Hematopoietic multipotent progenitor cell treated with erythropoietin and hydrocortisone succinate and interleukin-3 and kit ligand, for 15 days (in vitro differentiated cells): ENCODE measurements at places on chromosomes 13 and 19.

DNA sequence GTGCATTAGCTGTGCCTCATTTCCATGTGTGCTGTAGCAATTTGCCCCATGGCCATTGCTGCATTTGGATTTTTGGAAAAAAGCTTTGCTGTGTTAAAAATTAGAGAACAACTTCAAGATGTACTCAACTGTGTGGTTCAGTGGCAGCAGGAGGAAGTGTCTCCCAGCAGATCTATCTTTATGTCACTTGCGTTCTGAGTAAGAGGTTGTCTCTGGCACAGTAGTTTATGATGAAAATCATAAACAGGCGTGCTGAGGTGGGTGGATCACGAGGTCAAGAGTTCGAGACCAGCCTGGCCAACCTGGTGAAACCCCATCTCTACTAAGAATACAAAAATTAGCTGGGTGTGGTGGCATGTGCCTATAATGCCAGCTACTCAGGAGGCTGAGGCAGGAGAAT is 29.0 kb upstream of the RNF17 start:
- DNase-seq = no peak

DNA sequence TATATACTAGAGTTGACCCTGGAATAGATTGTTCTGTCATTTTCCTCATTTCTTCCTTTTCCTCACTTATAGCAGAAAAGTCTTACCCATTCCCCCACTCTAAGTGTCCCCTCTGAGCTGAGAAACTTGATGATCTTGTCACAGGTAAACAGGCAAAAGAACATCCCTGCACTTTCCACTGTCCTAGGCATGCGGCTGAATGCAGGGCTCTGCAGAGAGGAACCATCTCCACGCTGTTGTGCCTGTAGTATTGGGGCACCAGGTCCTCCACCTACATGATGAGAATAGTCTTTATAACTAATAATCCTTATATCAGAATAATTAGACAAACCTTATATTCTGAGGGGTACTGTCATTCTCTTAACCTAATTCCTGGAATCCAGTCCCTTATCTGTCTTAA is 211.3 kb downstream of the RBM26 start:
- no peak for DNase-seq

DNA sequence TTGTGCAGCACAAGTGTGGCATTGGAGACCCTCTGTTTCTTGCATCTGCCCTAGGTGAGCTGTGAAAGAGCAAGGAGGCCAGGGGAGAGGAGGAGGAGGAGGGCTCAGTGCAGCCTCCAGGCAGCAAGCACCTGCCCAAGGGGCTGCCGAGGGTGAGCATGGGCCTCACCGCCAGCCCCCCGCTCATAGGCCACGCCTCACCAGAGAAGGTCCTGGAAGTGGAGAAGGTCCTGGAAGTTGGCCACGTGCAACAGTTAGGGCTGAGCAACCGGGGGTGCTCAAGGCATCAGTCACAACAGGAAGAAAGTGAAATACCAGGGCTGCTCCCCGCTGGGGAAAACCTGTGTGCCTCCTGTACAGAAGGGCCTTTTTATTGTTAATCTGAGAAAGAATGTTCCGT is 168.9 kb downstream of the TEX29 start:
- no peak for DNase-seq

GRCh38 chr19:46756544-46756888 is 10.3 kb upstream of the STRN4 start:
- no peak for DNase-seq

GRCh38 chr19:50233308-50233910 is 30.0 kb downstream of the MYH14 start:
- no peak for DNase-seq

- DNase-seq = peak; percentile 79
Observed at GRCh38 chr19:862581-863314, 3.3 kb downstream of the CFD start.

GRCh38 chr19:31255174-31255799 is 93.9 kb downstream of the TSHZ3 start:
- no peak for DNase-seq

GRCh38 chr19:47271949-47272348 is 2.7 kb upstream of the INAFM1 start:
- no peak for DNase-seq

DNA sequence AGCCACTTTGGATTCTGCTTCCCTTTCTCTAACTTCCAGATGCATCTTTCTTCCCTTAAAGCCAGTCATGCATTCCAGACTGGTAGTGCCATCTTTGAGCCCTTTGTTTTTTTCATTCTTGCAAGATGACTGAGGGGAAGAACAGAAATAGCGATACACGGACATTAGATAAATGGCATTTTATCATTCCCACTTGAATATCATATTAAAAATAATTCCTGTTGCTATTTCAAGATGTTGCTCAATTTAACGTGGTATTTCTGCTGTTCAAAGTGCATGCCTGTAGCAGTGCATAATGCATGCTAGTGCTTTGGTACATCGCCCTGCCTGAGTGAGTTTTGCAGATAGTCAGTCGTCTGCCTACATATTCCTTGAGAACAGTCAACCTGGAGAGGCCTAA is 140.6 kb upstream of the FRY start:
- DNase-seq = no peak

DNA sequence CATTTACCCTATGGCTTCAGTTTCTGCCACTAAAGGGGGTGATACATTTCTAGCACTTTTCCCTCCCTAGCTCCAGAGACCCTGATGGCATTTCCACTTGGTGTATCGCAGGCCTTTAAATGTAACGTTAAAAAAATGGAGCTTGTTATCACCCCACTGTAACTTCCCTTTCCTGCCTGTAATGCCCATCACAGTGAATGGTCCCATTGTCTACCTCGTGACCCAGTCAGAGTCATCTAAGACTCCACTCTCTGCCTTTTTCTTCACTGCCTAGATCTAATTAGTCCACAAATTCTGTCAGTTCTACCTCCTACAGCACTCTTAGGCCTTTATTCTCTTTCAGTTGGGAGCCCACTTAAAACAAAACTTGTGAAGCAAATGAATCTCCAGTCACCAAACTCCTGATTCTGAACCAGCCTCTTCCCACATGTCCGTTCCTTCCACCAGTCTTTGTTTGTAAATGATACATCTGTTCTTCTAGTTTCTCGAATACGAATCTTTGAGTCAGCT is 64.8 kb downstream of the NHLRC3 start:
- DNase-seq = no peak

DNA sequence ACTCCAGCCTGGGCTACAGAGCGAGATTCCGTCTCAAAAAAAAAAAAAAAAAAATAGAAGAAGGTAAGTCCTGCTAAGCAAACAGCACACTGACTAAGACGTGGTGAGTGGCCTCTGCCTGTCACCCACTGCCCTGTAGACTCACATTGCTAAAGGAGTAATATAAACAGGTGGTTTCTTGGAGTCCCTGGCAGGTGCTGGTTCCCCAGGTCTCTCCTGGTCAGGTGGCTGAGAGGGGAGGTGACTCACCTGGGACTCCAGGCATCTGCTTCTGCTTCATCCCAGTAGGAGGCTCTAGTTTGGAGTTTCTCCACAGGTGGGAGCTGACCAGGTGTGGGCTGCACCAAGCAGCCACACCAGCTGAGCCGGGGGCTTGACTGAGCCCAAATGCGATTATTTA is at the start of gene OR10H1:
TSS of gene OR10H1 (minus strand) at position 359 of the 400 bp plus-strand sequence. CDS start 7,627 bp downstream, outside the sequence.
- DNase-seq = no peak

DNA sequence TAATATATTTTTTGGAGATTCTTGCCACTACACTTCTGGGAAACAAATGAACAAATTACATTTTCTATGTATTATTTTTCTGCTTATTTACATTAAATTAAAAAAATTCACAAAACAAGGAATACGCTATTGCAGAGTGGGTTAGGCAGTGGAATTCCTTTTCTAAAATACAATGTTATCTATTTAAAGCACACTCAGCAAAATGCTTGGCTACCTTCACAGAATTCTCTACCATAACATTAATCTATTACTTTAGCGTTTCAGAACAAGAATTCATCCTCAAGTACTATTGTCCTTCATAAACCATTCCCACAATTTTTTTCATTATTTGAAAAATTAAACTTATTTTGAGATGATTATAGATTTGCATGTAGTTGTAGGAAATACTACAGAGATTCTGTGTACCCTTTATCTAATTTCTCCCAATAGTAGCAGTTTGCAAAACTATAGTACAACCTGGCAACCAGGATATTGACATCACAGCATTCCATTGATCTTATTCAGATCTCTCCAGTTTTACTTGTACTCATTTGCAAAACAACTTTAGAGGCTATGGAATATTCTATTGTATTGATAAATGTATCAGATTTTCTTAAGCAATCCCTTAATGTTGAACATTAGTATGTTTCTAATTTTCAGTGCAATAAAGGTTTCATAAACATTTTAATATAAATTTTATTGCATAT is 120.9 kb downstream of the DLEU7 start:
- no peak for DNase-seq

DNA sequence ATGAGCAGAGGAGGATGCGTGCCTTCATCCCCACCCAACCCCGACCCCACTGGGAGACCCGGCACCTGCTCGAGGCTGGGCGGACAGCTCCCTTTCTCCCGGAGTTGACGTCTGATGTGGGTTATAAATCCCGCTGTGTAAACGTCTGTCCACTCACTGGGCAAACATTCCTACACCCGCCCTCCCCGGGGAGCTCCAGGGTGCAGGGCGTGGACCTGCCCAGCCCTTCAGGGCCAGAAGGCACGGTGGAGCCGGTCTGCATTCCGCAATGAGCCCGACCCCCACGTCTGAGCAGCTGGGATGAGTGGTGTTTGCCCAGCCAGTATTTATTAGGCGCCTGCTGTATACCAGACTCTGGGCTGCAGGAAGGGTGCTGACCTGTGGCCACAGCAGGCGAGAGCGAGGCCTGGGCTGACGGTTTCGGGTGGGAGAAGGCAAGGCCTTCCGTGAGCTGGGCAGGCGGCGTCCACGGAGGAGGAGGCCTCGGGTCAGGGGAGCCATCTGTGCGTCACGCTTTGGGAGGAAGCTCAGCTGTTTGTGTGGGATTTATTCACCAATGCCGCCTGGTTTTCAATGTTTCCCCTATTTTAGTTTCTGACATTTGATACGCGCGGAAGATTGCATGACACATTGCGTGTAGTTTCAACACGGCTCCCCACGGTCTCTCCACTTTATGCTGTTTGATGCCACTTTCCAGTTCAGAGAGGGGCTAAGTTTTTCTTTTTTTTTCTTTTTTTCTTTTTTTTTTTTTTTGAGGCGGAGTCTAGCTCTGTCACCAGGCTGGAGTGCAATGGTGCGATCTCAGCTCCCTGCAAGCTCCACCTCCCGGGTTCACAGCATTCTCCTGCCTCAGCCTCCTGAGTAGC is 2.0 kb downstream of the MISP start:
- DNase-seq = no peak

DNA sequence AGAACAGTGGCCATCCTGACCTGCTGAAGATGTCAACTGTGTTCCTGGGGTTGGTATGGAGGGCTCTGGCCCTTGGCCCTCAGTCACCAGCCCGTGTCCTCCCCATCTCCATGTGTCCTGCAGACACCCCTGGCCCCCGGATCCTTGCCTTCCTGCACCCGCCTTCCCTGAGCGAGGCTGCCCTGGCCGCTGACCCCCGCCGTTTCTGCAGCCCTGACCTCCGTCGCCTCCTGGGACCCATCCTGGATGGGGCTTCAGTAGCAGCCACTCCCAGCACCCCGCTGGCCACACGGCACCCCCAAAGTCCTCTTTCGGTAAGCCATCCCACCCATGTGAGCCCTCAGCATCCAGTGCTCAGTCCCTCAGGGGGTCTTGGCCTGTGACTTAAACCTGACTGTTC is 24.8 kb downstream of the HIF3A start:
- no peak for DNase-seq

DNA sequence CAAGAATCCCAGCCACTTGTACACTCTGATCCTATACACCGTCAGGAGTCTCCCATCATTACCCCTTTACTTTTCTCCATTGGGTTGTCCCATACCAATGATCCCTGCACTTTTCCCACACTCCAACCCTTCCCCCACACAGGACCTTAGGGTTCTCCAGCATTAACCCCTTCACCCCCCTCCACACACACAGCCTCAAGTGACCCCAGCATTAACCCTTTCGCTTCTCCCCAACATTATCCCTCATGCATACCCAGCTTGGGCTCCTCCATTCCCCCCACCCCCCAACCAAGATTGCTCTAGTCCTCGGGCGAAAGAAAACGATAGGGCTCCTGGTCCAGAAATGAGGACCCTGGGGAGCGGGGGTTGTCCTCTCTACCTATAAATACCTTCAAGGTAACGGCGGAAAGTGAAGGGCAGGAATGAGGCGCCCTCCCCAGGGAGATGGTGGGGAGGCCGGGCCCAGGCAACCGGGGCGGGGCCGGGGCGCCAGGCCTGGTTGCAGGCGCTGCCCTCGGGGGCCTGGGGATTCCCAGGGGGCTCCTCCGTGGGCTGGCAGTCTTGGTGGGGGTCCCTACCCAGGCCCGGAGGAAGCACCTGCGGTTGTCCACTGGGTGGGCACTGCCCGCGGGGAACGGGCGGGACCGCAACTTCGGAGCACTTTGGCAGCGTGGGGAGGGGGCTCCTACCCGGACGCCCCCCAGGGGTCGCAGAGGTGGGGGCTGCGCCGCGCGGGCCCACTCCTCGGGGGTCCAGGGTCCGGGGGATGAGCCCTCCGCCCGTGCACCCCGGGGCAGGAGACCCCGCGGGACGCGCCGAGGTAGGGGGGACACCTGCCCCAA is 757 bp downstream of the WIZ start:
- no peak for DNase-seq

DNA sequence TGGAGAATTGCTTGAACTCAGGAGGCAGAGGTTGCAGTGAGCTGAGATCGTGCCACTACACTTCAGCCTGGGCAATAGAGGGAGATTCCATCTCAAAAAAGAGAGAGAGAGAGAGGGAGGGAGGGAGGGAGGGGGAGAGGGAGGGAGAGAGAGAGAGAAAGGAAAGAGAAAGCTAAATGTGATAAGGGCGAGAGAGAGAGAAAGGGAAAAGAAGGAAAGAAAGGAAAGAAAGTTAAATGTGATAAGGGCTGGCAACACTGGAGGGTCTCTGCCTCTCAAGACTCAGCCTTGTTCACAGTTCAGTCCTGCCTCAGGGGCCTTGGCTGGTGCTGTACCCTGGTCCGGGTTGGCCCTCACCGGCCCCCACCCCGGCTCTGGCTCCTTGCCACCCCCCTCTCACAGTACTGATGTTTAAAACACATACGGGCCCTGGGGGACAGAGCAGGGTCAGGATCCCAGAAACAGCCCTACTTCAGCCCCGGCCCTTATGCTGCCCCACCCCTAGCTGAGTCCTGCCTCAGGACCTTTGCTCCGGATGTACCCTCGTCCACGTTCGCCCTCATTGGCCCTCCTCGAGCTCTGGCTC is 3.5 kb downstream of the MAP1S start:
- no peak for DNase-seq

GRCh38 chr13:45786293-45786920 is 65.1 kb downstream of the SIAH3 start:
- no peak for DNase-seq

DNA sequence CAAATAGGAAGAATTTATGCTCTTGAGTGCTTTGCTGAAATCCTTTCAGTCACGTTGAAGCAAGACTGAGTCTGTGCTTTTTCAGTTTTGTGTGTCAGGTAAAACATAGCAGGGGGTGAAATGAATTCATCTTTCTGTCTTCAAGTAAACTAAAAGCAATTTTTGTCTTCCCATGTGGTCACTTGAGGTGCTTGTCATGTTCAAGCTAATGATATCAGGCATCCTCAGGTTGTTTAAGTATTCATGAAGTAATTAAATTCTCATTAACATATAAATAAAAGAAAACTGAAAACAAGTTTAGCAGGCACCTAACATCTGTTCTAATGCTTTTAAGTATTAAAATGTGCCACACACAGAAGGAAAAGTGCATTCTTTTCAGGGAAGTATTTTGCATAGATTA is 2701.3 kb downstream of the PCDH9 start:
- DNase-seq = no peak
